ENCODE measurements at places on chromosomes 12 and 14. TPM values are rescaled to one million over a fixed set of nuclear protein-coding genes. Genes with fewer than 3 reads are reported as not detected.

The DTX1 gene
- total RNA-seq, result 6.1 TPM

The STXBP6 gene
- 56.8 TPM for total RNA-seq

The RNF31 gene
- total RNA-seq, result 21.7 TPM

The CLECL1 gene
- not detected for total RNA-seq

The ASCL1 gene
- not detected for total RNA-seq

The CPNE6 gene
- total RNA-seq, result 0.33 TPM

The IL26 gene
- not detected for total RNA-seq

The MAP1LC3B2 gene
- 3.0 TPM for total RNA-seq

The PRB2 gene
- not detected for total RNA-seq

The SYNDIG1L gene
- total RNA-seq, result 0.65 TPM

The KRT77 gene
- not detected for total RNA-seq

The OR11G2 gene
- total RNA-seq, result not detected

The OLR1 gene
- 1.2 TPM for total RNA-seq

The MYF5 gene
- not detected for total RNA-seq

The CD69 gene
- 3.3 TPM for total RNA-seq

The UNC79 gene
- 0.23 TPM for total RNA-seq

The GPRC5A gene
- total RNA-seq, result 2.9 TPM

The HELB gene
- total RNA-seq, result 2.1 TPM

The STRAP gene
- total RNA-seq, result 73.4 TPM

The TAS2R14 gene
- 1.5 TPM for total RNA-seq

The NRIP2 gene
- total RNA-seq, result 0.83 TPM

The PLEKHG7 gene
- total RNA-seq, result not detected

The ACTN1 gene
- total RNA-seq, result 2,110 TPM

The SLC38A6 gene
- total RNA-seq, result 11.1 TPM

The MMP17 gene
- 4.8 TPM for total RNA-seq

The LMNTD1 gene
- total RNA-seq, result 1.2 TPM

The KRT80 gene
- not detected for total RNA-seq

The BICDL1 gene
- 0.17 TPM for total RNA-seq

The TTC8 gene
- 27.5 TPM for total RNA-seq

The RITA1 gene
- total RNA-seq, result 17.8 TPM

The NRL gene
- total RNA-seq, result 3.3 TPM

The AMIGO2 gene
- total RNA-seq, result 2.1 TPM

The NUAK1 gene
- 7.1 TPM for total RNA-seq

The TTC9 gene
- 3.4 TPM for total RNA-seq
